Activated naive CD8-positive, alpha-beta T cell treated with anti-CD3 and anti-CD28 coated beads, Interleukin-2, amount 10 ng/mL, durations not matched to agents 7 days and 5 days (primary cell): ENCODE measurements at places on chromosomes 4 and X.

DNA sequence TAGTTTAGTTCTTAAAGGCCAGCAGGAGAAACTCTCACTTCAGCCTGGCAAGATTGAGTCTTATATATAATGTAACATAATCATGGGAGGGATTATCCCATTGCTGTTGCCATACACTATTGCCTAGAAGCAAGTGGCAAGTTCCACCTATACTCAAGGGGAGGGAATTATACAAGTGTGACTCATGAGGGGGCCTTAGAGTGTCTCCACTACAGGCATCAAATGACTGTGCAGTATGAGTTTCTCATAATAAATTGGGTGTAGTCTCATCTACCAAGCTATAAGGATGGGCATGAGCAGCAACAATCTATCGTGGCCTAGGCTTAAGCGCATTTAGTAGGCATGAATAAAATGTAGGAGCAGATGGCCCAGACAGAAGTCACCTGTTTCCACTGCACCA lies 89.1 kb upstream of the C1GALT1C1 start:
- no peak for DNase-seq

GRCh38 chrX:41661366-41662095 lies 27.2 kb upstream of the GPR34 start:
- no peak for DNase-seq

GRCh38 chrX:98203800-98204199 lies 1320.1 kb downstream of the RPA4 start:
- no peak for DNase-seq

DNA sequence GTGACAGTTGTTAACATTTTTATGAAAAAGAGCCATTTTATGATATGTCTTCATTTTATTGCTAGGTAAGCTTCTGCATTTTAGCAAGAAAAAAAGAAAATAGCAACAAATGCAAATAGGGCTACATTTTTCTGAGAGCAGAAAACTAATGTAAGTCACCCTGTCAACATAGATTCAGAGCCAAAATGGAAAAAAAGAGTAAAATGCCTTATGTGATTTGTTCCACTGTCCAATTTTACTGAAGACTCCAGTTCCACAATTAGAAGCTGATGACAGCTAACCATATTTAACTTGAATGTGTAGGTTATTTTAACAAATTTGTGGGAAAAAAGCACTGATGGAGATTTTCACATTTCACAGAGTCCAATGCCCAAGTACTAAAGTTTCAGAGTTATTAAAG lies 772.3 kb downstream of the FAT4 start:
- no peak for DNase-seq

DNA sequence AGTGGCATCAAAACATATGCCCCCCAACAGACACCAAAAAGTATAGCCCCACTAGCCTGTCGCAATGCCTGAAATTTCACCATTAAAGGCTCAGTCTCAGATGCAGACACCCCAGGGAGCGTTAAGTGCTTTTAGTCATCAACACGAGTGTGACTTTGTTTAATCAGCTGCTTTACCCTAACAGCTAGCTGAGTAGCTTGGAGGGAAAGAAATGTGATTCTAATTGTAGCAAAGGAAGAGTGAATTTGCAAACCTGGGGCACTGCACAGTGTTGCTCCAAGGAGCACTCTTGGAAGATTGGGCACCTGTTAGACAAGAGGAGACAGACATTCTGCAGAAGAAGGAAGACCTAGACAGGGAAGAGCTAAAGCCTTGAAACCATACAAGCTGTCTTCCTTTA lies 145.1 kb downstream of the BEND2 start:
- DNase-seq: no peak
